KG1 (cell line): ENCODE measurements at places on chromosomes 11 and 22.

- no peak for DNase-seq
These were observed 4.4 kb downstream of the PKNOX2 start for GRCh38 chr11:125168918-125169456.

DNA sequence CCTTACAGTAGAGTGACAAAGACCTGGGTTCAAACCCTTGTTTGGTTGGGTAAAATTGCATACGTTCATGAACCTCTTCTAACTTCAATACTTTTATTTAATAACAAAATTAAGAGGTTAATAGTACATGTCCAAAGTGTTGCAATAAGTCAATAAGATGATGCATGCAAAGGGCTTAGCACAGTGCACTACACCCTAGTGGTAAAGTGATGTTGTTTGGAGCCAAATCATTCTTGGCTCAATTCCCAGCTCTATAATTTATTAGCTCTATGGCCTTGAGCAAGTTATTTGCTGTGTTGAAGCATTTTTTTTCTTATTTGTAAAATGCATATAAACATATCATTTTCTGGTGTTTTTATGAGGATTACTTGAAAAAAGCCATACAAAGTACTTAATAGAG, 945.3 kb downstream of the LRRC4C start:
- DNase-seq: no peak

DNA sequence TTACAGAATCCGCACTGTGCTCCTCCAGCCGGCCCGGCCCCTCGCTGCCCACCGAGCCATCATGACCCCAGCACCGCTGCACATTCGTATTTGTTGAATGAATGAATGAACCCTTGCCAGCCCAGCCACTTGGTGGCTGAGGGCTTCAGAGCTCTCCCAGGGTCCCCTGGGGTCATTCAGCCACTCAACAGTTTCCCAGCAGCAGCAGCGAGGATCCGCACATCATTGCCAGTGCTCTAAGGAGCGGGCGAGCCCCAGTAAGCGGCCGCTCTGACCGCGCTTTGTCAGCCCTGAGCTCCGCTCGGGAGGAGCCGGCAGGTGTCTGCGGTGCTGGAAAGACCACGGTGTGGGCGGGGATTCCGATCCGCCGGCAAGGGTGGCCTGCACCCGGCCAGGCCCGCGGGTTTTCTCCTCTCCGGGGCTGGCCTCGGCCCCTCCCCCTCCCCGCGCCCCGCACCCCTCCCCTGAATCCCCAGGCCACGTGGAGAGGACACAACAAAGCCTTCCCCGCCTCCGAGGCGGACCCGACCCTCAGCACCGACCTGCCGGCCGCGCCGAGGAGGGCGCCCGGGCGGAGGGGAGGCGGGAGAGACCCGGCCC, 563 bp downstream of the BID start:
- no peak for DNase-seq

DNA sequence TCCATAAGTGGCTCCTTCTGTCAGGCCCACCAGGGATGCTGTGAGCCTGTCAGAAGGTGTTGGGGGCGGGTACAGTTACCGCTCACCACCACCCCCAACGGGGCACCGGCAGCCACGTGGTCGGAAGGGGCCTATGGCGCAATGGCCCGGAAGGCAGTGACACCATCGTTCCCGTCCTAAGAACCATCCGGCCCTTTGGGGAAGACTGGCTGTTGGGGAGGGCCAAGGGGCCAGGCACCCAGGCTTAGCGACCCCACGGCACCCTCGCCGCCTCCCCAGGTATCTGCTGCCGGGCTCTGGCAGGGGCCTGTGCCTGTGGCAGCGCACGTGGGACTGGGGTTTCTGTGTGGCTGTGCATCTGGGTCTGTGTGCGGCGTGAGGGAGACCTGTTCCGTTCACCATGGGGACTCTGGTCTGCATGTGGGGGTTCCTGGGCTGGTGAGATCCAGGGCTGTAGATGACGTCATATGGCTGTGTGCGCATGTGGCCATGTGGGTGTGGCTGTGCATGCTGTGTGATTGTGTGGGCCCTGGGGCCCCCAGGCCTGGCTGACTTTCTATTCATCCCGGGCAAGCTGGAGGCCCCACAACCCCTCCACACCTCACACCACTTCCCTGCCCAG, 717 bp downstream of the OSM start:
- peak; percentile 77 for DNase-seq

- DNase-seq: no peak
These were observed 71.5 kb downstream of the TYR start for GRCh38 chr11:89249196-89249595.
